ENCODE measurements at places on chromosomes 1 and 21. TPM values are rescaled to one million over a fixed set of nuclear protein-coding genes. Genes with fewer than 3 reads are reported as not detected.

GRCh38 chr1:173015629-173016028, 35.1 kb downstream of the TNFSF18 start:
- no peak for DNase-seq

GLUL gene
- total RNA-seq = 18.3 TPM

- DNase-seq = no peak
Observed at GRCh38 chr21:23026878-23027277, 2028.7 kb downstream of the NCAM2 start.

SELP gene
- total RNA-seq = not detected

GRCh38 chr1:94110021-94110761, 10.8 kb downstream of the ABCA4 start:
- no peak for DNase-seq

Measured in activated CD8-positive, alpha-beta memory T cell treated with anti-CD3 and anti-CD28 coated beads, Interleukin-2, amount 10 ng/mL, durations not matched to agents 7 days and 5 days (primary cell).